ENCODE measurements at places on chromosomes 13 and 19. TPM values are rescaled to one million over a fixed set of nuclear protein-coding genes. Genes with fewer than 3 reads are reported as not detected.

Gene NAPSA
- 0.68 TPM for total RNA-seq

- DNase-seq, result no peak
Measured at GRCh38 chr19:8161135-8161646, 11.8 kb upstream of the FBN3 start.

GRCh38 chr13:46571189-46571908, 18.4 kb downstream of the LRCH1 start:
- DNase-seq, result peak; percentile 42

DNA sequence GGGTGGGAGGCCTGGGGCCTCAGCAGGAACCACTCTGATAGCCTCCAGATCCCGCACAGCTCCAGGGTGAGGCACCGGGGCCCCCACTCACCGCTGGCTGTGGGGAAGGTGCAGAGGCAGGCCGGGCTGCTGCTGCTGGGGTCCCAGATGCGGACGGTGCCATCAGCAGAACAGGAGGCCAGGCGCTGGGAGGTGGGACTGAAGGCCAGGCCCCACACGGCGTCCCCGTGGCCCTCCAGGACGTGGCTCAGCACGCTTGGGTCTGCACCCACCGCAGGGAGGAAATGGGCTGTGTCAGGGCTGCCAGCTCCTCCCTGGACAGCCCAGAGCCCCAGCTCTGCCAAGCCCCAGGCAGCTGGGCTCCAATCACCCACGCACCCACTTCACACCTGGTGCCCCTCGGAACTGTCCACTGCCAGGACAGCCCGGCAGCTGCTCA, 6.1 kb upstream of the PRKD2 start:
- DNase-seq, result no peak

DNA sequence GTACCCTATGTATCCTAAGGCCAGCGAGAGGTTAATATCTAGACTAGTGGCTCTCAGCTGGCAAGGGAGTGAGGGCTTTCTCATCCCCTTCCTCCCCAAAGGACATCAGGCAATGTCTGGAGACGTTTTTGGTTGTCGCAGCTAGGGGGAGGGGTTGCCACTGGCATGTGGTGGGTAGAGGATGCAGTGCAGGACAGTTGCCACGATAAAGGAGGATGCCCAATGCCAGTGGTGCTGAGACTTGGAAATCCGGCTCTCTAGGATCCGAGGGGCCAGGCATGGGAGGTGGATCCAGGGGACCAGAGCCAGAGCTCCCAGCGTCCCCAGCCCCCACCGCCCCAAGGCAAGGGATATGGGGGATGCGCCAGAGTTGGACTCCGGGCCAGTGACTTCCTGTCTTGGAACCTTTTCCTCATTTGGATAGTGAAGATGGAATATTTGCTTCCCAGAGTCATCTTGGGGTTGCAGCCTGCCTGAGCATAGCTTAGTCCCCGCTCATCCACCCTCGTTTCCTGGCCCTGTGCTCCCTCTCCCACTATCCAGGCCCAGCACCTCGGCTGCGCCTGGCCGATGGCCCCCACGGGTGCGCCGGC, 4.9 kb downstream of the SSC5D start:
- no peak for DNase-seq

DNA sequence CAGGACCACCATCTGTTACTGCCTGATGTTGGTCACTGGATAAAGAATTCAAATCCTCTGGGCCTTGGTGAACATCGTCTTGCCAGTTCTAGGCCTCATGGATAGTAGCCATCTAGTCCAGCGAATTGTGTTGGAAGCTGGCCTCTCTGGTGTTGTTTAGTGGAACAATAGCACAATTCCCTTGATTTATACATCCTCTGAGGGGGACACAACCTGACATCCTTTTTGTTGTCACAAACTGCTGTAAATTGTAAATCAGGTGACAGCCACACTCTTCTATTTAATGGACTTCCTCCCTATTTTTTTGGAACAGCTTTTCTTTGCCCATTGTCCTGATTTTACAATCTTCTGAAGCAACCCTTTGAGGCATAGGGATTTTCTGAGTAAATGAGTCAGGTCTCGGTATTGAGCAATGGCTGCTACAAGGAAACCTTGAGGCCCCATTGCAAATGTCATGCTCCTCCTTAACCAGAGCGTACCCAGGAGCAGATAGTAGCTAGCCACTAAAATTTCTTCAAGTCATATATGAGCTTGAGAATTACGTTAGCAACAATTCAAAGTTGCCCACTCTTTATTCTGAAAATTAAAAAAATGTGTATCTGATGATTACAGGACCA, 263.3 kb downstream of the COG6 start:
- DNase-seq, result no peak

DNA sequence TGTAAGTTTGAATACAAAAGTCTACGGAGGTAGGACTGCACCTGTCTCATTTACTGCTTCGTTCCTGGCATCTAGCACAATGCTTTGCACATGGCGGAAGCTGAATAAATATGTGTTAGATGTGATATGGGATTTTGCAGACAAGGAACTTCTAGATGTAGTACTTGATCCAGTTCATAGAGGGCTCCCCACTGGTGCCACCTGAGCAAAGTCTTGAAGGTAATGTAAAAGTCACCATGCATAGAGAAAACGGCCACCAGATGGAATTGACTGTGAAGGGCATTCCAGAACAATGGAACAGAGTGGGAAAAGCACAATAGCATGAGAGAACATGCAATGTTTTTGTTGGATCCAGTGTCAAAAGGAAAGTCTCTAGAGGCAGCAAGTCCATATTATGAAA, 209.3 kb downstream of the HS6ST3 start:
- no peak for DNase-seq

DNA sequence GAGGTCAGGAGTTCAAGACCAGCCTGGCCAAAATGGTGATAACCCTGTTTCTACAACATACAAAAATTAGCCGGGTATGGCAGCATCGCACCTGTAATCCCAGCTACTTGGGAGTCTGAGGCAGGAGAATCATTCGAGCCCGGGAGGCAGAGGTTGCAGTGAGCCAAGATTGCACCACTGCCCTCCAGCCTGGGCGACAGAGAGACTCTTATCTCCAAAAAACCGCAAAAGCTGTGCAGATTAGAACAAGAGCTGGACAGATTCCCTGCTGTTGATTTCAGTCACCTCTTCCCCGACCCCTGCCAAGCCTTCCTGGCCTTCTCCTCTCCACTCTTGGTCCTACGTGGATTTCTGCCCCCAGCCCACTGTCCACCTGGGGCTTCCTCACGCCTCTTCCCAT, 8.3 kb downstream of the CAMSAP3 start:
- DNase-seq, result no peak

Gene TMEM221
- 3.0 TPM for total RNA-seq

DNA sequence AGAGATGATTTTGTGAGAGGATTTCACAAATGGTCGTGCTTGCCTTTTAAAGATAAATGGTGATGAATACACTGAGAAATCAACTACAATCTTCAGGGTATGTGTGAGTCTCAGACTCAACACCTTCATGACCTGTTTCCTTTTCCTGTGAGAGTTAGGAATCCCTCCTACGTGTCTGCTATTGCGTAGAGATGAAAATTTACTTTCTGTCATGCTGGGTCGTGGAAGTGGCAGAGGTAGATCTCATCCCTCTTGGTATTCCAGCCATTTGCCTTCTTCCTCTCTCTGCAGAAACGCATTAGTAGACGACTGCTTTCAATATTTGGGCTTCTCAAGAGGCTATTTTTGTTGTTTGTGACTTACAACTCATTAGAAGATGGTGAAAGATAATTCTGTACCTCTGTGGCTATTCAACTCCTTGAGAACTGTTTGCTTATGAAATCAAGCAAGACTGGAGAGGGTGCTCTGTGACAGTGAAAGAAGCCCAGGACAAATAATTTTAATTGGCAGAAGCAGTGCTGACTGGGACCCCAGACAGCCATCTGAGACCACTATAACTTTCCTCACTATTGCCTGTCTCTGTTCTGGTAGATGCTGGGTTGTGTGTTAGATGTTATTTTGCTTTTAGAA, 233.1 kb downstream of the LACC1 start:
- no peak for DNase-seq

Gene MAST1
- total RNA-seq, result 180 TPM

GRCh38 chr19:48672994-48673393, at the start of gene NTN5:
TSS of gene NTN5 (minus strand) at chr19:48673017. CDS start at chr19:48670986, 2,031 bp downstream.
- DNase-seq, result no peak

GRCh38 chr19:15354566-15355296, 22.4 kb upstream of the BRD4 start:
- no peak for DNase-seq

DNA sequence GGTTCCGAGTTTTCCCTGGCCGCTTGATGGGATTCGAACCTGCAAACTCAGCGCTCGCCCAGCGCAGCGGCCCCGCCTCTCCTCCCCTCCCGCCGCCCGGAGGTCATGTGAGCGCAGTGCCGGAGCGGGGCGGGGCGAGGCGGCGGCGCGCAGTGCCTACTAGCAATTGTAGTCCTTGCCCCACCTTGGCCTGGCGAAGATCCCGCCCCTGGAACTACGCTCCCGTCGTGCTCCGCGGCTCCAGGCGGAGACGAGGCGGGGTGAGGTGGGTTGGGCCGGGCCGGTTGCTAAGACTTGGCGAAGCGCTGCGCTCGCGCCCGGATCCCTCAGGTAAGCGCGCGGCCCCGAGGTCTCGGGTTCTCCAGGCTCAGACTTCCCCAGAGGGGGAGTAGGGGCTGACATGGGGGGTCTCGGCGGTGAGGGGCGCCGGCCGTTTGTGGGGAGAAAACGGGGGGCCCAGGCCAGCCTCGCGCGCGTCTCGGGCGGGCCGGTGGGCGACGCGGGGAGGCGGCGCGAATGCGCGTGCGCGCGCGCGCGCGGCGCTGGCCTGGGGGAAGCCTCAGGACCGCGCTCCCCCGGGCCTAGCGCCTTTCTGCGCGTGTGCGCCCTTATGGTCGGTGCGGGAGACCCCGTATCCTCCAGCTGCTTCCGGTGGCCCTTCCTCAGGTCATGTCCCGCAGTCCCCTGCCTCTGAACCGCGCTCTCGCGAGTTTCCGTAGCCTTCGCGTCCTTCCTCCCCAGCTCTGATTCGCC, at the start of the genes ADAT3 and SCAMP4:
Gene ADAT3, plus strand, starts transcription at position 290 of the 753 bp plus-strand sequence. CDS start 6,649 bp downstream, outside the sequence.
Gene SCAMP4, plus strand, starts transcription at position 290 of the 753 bp plus-strand sequence. CDS start 9,621 bp downstream, outside the sequence.
- peak; percentile 98 for DNase-seq

DNA sequence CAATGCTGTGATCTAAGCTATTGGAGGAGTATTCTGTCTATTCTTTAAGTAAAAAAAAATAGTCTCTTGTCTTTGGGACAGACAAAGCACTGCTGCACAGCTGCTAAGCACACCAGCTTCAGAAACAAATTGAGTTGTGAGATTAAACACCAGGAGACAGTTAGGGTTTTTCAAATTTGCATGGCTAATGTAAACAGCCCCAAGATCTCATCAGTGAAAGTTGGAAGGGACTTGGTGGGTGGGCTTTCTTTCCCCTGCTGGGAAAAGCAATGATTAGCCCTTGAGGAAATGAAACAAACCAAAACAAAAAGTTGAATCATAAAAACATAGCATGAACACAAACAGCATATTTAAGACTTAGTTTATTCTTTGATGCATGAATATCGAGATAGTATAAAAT, 143.6 kb upstream of the SLITRK1 start:
- no peak for DNase-seq

- no peak for DNase-seq
Measured at GRCh38 chr13:101970341-101970740, 431.5 kb downstream of the FGF14 start.

- DNase-seq, result no peak
Measured at GRCh38 chr19:56310462-56310861, 4.2 kb downstream of the ZSCAN5A start.

Gene ACP7
- total RNA-seq, result 1.5 TPM

DNA sequence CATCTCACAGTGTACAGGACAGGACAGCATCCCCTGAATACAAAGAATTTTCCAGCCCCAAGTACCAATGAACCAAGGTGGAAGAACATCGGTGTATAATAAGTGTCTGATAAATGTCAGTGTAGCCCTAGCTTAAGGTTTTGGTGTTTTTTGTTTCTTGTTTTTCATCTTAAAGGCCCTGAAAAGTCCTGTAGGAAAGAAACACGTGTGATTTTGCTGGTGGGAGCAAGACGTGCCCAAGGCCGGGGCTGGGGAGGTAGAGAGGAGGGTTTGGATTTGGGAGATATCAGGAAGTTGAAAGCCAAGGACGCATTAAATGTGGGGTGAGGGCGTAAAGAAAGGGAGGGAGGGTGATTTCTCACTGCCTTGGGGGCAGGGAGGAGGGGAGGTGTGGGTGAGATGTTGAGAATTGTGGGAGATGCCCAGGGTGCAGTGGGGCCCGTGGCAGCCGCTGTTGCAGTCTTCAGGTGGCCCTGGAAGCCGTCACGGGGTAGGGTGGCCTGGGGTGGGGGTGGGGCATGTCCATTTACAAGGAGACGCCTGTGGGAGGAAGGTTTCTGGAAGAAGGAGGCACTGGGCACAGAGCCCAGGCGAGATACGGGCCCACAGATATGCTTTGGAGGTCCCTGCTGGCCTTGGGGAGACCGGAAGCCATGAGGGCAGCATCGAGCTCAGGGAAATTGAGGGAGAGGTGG, 6.7 kb downstream of the CAMSAP3 start:
- DNase-seq, result no peak

Gene SPIB
- total RNA-seq, result not detected

Gene ZSWIM9
- total RNA-seq, result 16.9 TPM

DNA sequence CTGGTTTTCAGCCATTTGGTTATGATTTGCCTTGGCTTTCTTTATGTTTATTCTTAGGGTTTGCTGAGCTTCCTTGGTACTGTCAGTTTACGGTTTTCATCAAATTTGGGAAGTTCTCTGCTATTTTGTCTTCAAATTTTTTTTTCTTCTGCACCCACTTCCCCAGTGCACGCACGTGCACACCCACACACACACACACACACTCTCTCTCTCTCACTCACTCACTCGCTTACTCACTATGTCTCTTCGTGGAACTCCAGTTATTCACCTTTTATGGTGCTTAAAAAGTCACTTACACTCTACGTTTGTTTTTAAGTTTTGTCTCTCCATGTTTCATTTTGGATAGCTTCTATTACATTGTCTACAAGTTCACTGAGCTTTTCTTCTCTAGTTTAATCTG, 7.1 kb downstream of the AKAP11 start:
- no peak for DNase-seq

GRCh38 chr19:48735031-48735615, 5.3 kb downstream of the RASIP1 start:
- DNase-seq, result no peak

Gene RGL3
- 26.2 TPM for total RNA-seq

GRCh38 chr13:28485551-28485950, 9.4 kb downstream of the FLT1 start:
- no peak for DNase-seq

Gene TEX26
- total RNA-seq, result 3.3 TPM

Gene TGFBR3L
- 42.0 TPM for total RNA-seq

GRCh38 chr13:112231451-112232083, 144.6 kb upstream of the SPACA7 start:
- DNase-seq, result peak; percentile 9

Gene GARIN5A
- total RNA-seq, result 6.0 TPM

GRCh38 chr13:92510416-92510815, 716.2 kb upstream of the GPC6 start:
- DNase-seq, result no peak

- no peak for DNase-seq
Measured at GRCh38 chr13:102470283-102470917, 68.6 kb upstream of the FGF14 start.

Gene S1PR2
- total RNA-seq, result 2.1 TPM

Gene ERCC2
- 28.3 TPM for total RNA-seq

DNA sequence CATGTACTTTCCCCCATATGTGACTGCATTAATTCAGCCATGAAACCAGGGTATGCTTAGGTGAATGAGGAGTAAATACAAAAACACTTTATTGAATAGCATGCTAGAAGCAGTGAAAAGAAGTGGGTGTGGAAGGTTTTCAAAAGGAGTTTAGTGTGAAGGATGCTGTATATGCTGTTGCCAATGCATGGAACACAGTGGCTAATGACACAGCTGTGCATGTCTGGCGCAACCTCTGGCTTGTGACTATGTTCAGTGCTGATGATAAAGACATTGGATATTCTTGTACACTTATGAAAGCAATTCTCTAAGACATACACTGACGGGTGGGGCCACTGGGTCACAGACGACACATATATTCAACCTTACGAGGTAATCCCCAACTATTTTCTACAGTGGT, 55.2 kb downstream of the SOX21 start:
- DNase-seq, result no peak
